ENCODE measurements at places on chromosomes 1 and 21.
A peak's percentile ranks its signal among the peaks of the same experiment; 100 is the strongest.

GRCh38 chr1:29415156-29415830 lies 179.0 kb downstream of the PTPRU start:
- no peak for DNase-seq

DNA sequence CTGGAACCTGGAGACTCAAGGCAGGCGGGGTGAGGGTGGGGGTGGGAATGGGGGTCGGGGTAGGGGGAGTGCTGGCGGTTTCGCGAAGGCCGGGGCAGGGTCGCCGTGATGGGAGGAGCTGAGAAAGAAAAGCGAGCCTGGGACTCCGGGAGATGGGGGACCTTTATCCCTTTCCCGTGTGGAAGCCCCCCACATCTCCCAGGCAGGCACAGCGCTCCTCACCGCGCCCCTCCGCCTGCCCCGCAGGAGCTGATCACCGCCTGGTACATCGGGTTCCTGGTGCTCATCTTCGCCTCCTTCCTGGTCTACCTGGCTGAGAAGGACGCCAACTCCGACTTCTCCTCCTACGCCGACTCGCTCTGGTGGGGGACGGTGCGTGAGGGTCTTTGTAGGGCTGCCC lies 35.5 kb downstream of the KCNQ4 start:
- no peak for DNase-seq

- no peak for DNase-seq
Observed at GRCh38 chr1:47701741-47702515, 264.1 kb downstream of the FOXD2 start.

- peak; percentile 14 for DNase-seq
Observed at GRCh38 chr1:197180252-197180878, 33.9 kb upstream of the ASPM start.

- no peak for DNase-seq
Observed at GRCh38 chr1:219518168-219518906, 94.6 kb downstream of the ZC3H11B start.

DNA sequence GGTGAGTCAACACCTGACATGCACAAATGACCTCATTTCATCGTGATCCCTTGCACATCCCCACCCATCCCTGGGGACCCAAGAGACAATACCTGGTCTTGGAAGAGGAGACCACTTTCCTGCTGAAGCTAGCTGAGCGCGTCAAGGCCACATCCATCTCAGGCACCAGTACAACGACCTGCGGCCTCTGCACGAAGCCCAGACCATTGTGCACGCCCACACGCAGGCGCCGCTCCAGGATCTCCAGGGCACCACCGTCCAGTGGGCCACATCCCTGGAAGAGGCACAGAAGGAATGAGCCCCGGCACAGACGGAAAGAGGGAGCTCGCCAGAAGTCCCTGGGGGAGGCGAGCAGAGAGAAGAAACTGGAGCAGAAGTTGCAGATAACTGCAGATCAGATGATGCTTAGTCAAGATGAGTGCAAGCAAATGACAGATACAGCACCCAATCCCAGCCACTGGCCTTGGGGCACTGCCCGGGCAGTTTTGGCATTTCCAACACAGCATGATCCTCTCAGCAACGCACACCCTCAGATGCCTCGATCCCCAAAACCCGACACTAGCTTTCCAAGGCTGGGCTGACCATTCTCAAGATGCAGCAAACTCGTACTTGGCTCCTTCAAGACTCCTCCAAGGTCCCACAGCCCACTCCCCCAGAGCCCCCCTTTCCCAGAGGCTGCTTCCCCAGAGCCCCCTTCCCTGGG lies 44.1 kb downstream of the NPHP4 start:
- DNase-seq, result no peak

DNA sequence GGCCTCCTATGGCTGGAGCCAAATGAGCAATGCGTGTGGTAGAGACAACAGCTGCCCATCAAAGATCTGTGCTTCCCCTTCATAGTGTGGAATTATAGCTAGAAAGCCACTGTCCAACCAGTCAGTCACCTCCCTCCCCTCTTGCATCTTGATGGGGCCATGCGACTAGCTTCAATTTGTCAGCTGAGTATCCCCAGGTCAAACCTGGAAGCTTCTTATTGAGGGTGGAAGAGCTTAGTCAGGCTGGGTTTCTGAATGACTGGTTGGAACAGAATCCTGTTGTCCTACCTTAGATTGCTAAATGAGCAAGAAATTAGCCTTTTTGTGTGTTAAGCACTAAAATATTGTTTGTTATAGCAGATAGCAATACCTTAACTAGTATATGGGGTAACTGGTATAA lies 625.4 kb downstream of the PTPRC start:
- no peak for DNase-seq

DNA sequence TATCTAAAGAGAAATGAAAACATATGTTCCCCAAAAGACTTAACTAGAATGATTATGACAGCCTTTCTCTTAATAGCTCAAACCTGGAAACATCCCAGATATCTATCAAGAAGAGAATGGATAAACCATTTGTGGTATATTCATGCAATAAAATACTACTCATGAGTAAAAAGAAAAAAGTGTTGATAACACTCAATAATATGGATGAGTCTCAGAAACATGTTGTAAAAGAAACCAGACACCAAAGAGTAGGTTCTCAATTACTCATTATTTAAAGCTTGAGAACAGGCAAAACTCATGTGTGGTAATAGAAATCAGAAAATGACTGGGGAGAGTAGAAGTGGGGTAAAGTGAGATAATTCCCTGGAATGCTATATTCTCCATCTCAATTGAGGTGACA lies 154.1 kb downstream of the PHTF1 start:
- no peak for DNase-seq

DNA sequence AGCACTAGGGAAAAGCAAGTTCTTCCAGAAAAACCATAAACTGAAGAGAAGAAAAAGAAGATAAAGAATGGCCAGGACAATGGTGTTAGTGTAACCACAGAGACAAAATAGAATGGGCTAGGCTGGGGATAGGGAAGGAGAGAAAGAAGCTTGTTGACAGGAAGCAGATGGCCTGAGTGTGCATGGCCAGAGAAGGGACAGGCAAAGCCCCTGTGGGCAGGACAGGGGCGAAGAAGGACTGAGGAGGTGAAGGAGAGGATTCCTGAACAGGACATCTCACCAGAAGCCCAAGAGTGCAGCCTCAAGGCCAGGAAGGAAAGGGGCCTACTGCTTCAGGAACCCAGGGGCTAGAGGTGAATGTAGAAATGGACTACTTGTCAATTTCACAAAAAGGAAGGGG lies 29.3 kb downstream of the IQGAP3 start:
- DNase-seq, result no peak

DNA sequence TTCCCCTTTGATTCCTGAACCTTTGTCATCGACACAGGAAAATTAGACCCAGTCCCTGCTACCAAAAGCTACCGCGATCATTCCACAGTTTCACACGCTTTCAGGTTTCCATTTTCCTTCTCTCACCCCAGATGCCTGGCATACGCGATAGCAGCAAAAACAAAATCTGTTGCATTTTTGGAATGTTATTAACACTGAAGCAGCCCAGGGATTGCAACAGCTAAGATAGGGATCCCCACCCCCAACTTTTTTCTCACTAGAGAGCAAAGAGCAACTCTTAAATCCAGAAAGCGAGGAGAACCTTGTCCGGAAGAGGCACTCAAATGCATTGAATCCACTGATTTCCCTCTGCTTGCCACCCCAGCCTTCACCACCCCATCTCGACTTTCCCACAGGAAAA lies 8.9 kb downstream of the OVAAL start:
- DNase-seq, result no peak

DNA sequence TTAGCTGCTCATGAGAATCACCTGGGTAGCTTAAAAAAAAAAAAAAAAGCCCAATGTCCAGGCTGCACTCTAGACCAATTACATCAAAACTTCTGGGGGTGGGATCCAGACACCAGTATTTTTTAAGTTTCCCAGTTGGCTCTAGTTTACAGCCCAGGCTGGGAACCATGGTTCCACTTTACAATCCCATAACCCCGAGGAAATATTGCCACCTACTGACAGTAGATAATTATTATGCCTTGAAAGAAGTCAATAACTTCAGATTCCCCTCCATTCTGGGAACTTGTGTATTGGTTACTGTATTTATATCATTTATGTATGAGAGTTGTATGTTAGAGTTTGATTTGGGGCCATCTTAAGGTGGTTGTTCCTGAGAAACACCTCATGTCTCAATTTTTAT lies 100.2 kb downstream of the SPATA46 start:
- peak; percentile 37 for DNase-seq

DNA sequence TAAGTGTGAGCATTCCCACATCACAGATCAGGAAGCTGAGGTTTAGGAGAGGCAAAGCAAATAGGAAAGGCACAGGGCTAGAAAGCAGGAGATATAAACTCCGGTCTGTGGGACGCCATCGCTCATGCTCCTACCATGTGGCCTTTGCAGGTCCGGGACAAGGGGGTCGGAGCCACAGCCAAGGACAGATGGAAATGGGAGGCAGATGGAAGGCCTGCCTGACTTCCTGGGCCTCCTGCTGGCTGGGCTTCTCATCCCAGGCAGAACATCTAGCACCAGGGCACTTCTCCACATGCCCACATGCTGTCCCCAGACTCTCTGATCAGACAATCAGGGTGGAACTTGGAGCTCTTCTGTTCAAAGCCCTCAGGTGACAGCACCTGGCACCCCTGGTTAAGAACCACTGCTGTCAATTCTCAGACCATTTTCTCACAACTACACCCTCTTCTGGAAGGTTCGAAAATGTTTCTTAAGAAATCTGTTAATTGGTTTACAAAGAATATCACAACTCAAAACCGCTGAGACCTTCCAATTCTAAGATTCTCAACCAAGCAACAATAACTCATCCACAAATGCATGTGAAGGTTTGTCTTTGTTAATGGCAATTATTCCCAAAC lies 173.3 kb upstream of the EDN2 start:
- DNase-seq, result no peak

DNA sequence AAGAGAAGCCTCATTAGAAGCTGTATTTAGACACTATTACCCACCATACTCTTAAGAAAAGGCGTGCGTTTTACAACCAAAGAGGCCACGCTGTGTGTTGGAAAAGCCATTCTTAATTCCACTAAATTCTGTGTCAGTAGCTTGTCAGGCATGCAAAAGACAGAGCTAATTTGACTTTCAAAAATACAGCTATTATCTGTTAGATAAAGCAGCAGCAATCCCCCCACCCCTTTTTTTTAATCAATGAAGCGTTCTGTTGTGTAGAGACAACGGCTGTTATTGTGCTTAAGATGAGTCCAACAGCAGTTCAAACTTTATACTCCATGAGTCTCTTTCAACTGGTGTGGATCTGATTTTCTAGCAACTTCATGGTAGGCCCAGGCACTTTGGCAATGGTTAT lies 43.5 kb downstream of the PLA2G4A start:
- DNase-seq, result no peak

GRCh38 chr21:29163341-29164115 lies 33.1 kb downstream of the MAP3K7CL start:
- DNase-seq, result no peak

GRCh38 chr1:117671781-117672501 lies 66.1 kb downstream of the TENT5C start:
- no peak for DNase-seq

- DNase-seq, result peak; percentile 67
Observed at GRCh38 chr1:226814751-226815537, 55.5 kb upstream of the PSEN2 start.

GRCh38 chr1:152519851-152520250 lies 5.6 kb downstream of the CRCT1 start:
- DNase-seq, result no peak

- DNase-seq, result peak; percentile 55
Observed at GRCh38 chr1:203858055-203858454, 3.3 kb upstream of the SNRPE start.

DNA sequence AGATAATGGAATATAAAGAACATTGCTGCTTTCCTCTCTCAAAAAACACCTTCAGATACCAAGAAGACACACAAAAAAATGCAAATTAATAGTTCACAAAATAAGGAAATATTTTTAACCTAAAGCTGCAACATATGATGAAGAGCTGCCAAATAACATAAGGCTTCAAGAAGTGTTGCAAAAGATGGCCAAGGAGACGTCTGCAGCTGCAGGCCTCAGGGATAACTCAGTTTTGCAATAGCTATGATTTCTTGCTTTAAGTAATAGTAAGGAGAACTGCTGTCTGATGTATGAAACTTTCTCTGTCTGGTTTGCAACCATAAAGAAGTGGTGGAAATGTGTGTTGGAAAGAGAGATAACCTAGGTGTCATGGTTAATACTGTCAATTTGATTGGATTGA lies 1237.5 kb downstream of the MRPL39 start:
- no peak for DNase-seq

- DNase-seq, result no peak
Observed at GRCh38 chr1:102800406-102800805, 307.9 kb downstream of the COL11A1 start.

DNA sequence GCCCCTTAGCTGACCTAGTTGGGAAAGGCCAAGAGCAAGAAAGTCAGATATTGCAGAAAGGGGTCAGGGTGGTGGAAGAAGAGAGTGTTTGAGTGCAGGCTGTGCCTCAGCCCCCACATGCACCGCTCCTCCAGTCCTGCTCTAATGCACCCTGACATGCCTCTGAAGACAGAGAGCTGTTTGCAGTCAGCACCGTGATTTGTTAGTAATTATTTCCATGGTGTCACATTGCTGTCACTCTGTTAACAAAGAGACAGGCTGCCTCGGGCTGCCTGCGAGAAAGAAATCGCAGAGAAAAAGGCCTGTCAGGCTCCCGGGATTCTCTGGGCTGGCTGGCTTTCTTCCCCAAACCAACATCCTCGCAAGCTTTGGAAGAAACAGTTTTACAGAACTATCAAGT lies 58.3 kb downstream of the ERI3 start:
- DNase-seq, result no peak

GRCh38 chr21:25807191-25807590 lies 72.4 kb downstream of the GABPA start:
- no peak for DNase-seq

GRCh38 chr1:212109728-212110127 lies 74.2 kb downstream of the DTL start:
- no peak for DNase-seq

GRCh38 chr1:117828201-117828600 lies 101.2 kb downstream of the GDAP2 start:
- peak; percentile 67 for DNase-seq

GRCh38 chr1:6596886-6597776 lies 5.5 kb downstream of the KLHL21 start:
- DNase-seq, result no peak

GRCh38 chr21:42609811-42610210 lies 43.6 kb upstream of the PDE9A start:
- no peak for DNase-seq

DNA sequence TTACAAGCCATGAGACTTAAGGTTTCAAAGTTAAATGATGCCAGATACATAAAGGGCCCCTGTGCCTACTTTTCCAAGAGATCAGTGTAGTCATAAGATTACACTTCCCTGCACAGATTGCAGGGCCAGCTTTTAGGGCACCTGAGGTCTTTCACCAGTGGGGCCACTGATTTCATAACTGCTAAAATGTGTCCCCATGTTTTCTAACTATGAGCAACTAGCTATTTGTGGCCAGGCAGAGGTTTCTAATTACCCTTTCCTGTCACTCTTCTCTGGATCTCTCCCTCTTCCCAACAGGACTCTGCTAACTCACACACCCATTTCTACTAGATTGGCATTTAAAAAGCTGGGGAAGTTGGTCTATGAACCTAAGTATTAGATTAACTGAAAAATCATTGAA lies 207.1 kb upstream of the SGIP1 start:
- no peak for DNase-seq
